ENCODE measurements at places on chromosomes 3 and 15. TPM values are rescaled to one million over a fixed set of nuclear protein-coding genes. Genes with fewer than 3 reads are reported as not detected.

TGM4 gene
- total RNA-seq = not detected

CISH gene
- 0.46 TPM for total RNA-seq

ABI3BP gene
- total RNA-seq = 1.8 TPM

GOLGA6L10 gene
- total RNA-seq = 2.5 TPM

TTLL13 gene
- total RNA-seq = not detected

BCL2A1 gene
- 3.0 TPM for total RNA-seq

NR1I2 gene
- total RNA-seq = 0.23 TPM

ZNF80 gene
- total RNA-seq = 0.23 TPM

PLA1A gene
- total RNA-seq = 0.23 TPM

RBPMS2 gene
- total RNA-seq = 0.46 TPM

NANOGP8 gene
- 0.69 TPM for total RNA-seq

EPHB1 gene
- 24.2 TPM for total RNA-seq

AADACL2 gene
- total RNA-seq = not detected

FRMD5 gene
- 27.9 TPM for total RNA-seq
